NCI-H524 treated with DMSO at 0.1 percent for 48 hours (cell line): ENCODE measurements at places on chromosomes 2 and 18.

GRCh38 chr2:230899287-230899686 lies 25.8 kb downstream of the GPR55 start:
- DNase-seq = no peak

DNA sequence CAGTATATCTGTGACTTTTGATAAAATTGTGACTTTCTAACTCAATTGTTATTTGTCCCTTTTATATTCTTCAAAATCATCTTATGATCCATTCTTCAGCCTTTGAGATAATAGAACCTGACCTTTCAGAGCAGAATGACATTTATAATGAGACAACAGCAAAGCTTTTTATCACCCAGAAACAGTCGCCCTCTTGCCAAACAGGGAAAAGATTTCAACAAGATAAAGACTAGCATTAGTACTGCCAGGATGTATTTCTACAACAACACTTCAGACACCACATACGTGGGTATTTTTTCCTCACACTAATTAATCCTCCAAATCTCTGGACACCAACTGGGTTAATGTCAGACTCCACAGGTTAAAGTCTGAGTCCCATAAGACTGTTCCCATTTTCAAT lies 249.0 kb downstream of the ZNF804A start:
- no peak for DNase-seq

DNA sequence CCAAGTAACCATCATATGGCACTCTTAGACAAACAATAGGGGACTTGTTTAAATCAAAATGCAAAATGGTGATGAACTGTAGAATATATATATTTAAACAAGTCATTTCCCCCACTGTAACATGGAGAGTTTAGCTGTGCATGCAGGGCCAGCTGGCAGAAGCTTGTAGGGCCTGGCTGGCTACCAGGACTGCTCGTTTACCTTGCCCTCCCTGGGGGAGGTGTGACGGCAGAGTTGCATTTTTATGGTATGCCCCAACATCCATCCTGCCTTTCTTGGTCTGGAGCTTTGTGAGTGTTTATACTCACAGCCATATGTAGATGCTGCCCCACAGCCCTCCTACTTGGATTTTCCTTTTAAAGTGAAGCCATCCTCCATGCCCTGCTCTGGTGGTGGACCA lies 101.7 kb upstream of the ZFP36L2 start:
- no peak for DNase-seq

DNA sequence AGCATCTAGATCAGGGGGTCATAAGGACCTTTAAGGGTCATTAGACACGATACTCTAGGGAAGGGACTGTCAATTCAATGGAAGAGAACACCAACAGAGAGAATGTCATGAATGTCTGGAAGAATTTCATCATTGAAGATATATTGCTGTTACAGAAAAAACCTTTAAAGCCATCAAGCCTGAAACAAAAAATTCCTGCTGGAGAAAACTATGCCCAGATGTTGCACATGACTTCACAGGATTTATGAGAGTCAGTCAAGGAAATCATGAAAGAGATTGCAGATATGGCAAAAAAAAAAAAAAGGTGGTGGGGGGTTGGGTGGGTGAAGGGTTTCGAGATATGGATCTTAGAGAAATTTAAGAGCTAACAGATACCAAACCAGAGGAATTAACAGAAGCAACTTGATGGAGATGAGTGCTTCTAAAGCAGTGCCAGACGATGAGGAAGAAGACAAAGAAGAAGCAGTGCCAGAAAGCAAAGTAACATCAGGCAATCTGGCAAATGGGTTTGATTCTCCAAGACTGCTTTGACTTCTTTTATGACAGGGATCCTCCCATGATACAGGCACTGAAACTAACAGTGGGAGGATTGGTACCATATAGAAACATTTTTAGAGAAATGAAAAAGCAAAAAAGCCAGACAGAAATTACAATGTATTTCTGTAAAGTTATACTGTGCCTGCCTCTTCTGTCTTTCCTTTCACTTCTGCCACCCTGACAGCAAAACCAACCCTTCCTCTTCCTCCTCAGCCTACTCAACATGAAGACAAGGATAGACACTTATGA lies 28.5 kb downstream of the MAP4K3 start:
- DNase-seq = no peak

DNA sequence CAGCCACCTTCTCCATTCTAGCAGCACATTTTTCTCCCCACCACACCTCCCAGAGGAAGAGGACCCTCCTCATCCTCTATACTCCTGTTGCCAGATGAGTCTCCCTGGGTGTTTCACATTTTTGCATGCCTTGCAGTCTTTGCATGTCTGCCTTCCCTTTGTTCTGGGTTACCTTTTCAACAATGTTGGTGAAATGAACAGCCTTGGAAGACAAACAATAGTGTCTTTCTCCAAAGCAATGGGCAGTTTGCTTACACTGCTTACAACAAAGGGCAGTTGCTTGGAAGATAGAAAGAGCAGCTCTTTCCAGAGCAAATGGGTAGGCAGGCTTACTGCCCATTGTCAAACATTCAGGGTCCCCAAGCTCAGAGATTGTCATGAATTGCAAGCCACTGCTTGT lies 14.5 kb upstream of the SEH1L start:
- no peak for DNase-seq

- DNase-seq = no peak
Measured at GRCh38 chr2:238322001-238322411, 1.7 kb downstream of the TRAF3IP1 start.

- no peak for DNase-seq
Measured at GRCh38 chr2:213551526-213551925, 267.3 kb downstream of the SPAG16 start.

DNA sequence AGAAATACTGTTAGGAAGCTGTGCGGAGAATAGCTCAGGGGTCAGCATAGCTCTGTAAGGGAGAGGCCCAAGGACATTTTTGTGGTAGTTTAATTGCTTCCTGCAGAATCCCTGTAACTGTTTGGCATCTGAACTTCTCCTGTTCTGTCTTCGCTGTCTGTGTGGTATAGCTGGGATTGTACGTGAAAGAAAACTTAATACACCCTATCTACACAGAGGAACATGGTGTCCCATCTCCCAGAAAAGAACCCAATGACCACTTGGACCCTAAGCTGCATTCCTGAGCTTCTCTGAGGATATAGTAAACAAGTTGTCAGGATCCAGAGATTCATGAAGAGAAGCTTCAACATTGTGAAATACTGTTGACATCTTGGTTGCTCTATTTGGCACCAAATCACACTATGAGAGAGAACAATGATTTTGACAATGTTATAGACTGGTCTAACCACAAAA lies 81.3 kb downstream of the CDC42EP3 start:
- no peak for DNase-seq

GRCh38 chr2:202042444-202042843 lies 8.8 kb downstream of the FZD7 start:
- DNase-seq = no peak

DNA sequence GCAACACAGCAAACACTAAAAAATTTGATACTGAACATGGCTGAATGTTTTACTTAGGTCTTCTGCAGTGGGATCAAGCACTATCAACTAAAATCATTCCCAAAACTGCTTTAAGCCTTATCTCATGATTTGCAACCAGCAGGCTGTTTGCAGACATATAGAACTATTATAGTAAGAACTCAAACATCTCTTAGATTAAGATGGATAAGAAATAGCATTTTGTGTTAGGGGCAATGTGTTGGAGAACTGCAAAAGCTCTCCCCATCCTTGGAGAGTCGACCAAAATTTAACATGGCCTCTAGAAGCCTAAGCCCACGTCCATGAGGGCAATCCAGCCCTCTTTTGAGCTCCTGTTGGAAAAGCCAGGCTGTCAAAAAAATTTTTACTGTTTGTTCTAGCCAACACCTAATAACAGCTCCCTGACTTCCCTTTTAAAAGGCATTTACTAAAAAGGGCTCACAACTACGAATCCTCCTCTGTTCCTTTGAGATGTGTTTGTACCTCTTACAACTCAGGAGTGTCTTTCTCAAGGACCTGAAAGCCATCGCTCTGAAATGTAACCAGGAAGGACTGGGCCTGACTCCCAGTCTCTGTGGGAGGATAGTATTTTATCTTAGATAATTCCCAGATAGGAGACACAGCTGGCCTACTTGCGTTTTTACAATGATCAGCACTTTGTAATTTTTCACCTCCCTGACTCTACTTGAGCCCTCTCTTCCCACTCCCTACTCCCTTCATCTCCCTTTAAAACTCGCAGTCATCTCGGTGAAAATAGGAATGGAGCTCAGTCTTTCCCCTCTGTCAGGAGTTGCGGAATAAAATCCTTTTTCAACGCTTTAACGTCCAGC lies 1.4 kb downstream of the KRCC1 start:
- no peak for DNase-seq

GRCh38 chr2:200635251-200635650 lies 49.4 kb downstream of the AOX1 start:
- no peak for DNase-seq

DNA sequence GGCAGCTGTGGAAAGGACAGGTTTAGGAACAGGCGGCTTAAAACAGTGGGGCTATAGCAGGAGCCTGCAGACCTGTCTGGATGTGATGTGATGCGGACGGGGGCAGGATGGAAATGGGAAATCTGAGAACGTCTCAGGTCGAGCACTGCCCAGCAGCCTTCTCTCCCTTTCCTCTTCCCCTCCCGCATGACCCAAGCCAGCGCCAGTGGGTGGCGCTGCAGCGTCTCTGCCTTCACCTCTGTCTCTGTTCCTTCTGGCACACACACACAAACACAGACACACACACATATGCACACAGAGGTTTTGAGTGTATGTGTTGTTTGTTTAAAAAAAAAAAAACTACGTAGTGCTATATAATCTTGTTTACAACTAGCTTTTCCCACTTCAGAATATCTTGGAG lies 82.0 kb upstream of the SLC66A3 start:
- DNase-seq = no peak

DNA sequence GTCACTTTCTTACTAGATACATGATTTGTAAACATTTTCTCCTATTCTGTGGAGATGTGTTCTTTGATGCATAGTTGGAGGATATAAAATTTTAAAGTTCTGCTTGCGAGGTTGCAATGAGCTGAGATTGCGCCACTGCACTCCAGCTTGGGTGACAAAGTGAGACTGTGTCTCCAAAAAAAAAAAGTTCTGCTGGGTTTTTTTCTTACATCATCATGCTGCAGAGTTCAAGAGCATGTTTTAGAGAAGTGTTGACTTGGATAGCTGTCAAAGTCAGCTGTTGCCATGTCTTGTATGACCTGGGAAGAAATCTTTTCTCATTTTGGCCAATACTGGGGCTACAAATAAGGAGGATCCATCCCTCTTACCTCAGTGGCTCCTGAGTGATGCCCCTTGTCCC lies 71.3 kb downstream of the UGGT1 start:
- no peak for DNase-seq

GRCh38 chr2:217120429-217120828 lies 260.6 kb upstream of the TNP1 start:
- DNase-seq = no peak

DNA sequence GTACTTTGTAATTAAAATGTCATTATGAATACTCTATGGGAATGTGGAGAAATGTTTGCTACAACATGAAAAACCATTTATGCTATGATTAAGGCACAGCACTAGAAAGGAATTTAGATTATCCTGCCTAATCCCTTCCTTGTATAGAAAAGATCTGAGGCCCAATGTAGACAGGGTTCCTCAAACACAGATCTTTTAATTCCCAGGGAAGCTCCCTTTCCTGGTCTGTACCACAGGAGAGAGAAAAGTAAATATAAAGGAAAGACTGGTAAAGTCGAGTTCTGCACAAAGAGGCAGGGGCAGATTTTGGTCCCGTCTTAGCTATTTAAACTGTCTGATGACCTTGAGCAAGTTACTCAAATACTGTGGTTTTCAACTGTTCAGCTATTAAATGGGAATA lies 84.7 kb downstream of the ICA1L start:
- no peak for DNase-seq

DNA sequence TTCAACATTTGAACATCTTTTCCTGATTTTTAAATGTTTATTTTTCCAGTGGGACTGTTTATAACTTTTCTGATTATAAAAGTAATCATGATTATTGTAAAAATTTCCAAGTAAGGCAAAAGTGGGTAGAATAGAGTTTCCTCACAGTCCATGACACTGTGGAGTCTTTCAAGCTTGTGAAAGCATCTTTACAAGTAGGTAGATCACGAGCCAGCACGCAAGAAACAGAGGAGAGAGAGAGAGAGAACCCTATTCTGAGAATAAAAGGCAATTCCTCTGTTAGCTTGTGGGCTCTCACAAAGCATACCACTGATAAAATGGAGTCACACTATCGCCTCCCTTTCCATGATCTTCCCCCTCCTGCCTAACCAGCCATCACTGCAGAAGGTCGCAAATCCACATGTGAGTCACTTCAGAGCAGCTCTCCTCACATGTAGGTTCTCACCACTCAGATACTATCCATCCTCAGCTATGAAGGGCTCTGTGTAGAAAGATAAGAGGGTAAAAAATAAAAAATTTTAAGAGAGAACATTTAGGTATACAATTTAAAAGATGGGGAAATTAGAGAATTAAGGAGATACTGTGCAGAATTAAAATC lies 40.3 kb downstream of the AAK1 start:
- no peak for DNase-seq

GRCh38 chr2:44455877-44456276 lies 94.1 kb downstream of the CAMKMT start:
- no peak for DNase-seq

DNA sequence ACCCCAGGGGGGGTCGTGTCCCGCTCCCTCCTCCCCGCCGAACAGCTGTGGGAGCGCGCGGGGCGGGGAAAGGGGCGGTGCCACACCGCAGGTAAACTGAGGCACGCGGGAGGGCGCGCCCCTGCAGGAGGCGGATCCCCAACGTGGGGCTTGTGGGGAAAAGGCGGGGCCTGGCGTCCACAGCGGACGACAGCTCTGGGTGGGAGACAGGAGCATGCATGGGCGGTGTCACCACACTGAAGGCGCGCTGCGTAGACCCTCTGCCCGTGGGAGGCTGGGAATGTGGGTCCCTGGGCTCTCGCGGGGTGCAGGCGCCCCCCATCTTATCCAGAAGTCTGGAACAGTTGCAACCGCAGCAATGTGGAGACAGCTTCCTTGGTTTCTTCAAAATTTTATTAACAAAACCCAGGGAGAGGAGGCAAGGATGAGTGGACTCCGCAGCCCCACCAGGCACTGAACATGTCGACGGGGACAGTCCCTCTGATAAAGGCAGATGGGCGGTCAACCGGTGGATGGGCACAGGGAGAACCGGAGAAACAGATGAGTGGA lies 723 bp upstream of the MBD1 start:
- no peak for DNase-seq

DNA sequence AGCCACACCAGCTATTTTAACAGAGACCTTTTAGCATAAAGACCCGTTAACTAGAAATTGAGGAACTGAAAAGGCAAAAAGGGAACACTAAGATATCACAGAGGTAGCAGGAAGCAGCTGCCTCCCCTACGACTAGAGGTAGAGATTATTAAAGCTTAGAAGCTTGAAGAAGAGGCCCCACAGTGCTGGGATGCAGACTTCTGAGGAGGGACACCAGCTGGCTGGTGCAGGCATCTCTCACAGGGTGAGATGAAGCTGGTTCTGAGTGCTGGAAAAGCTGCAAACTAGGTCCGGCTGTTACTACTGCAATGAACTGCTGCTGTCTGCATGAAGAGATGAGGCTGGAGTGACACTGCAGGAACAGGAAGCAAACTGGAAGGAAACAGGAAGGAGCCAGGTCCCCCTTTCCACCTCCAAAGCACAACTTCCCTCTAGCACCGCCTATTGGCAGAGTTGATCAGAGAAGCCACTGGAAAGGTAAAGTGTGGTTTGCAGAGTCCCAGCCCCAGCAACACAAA lies 61.2 kb upstream of the MRPS9 start:
- no peak for DNase-seq
